ENCODE measurements at places on chromosomes 11 and 22.

DNA sequence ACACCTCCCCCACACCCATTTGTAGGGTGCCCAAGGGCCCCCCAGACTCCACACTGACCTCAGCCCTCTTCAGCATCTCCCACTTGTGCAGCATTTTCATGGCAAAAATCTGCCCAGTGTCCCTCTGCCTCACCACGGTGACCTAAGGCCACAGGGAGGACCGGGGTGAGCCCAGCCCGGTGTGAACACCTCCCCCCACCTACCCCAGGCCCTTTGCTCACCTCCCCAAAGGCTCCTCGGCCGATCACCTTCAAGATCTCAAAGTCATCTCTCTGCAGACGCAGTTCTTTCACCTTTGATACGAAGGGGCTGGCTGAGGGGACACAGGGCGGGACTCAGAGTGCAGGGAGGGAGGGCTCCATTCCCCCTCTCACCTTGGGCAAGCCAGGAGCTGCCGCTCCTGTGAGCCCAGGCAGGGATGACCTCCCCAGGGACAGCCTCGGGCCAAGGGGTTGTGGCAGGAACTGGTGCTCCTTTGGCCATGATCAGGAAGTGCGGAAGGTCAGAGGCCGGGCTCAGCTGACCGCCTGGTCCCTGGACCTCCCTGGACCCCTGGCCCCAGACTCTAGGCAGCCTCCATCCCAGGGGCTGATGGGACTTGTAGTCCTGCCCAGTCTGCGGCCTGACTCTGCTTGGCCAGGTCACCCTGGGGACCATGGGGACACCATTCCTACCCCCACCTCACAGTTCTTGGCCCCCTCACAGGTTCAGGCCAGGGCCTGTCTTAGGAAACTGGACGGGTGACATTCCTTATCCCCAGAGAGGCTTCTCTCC, 2.7 kb downstream of the CDC42BPG start:
- DNase-seq, result no peak

GRCh38 chr11:127345819-127346459, 345.4 kb upstream of the KIRREL3 start:
- DNase-seq, result no peak

- DNase-seq, result no peak
These were observed 29.9 kb downstream of the LRFN4 start for GRCh38 chr11:66886671-66887221.

DNA sequence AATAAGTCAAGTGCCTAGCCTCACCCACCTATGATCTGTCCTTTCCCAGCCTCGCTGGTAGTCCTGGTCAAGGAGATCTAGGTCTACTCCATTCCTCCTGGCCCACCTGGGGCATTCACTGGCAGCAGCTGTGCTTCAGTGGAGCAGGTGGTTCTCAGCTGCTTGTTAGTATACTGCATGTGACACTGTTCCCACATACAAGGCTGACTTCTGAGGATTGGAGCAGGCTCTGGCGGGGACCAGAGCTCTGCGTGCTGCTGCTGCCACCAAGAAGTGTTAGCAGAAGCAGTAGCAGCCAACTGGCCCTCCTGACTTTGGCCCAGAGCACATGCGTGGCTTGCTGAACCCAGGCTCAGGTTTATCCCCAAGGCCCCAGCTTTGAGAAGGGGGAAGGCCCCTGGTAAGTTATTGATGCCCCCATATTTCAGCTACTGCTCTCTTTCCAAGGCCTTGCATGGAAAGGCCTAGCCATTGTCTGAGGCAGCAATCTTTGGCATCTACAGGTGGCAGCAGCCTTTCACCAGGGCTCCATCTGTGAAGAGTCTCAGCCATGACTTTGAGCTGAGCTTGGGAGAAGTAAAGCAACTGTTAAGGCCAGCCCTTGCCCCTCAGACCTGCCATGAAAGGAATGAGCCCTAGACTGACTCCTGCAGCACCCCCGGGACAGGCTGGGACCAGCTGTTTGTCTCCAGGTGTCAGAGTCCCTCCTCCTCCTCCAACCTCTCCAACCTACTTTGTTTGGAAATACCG, 26.5 kb downstream of the ARHGAP1 start:
- no peak for DNase-seq

- DNase-seq, result no peak
These were observed 42.3 kb downstream of the TRMU start for GRCh38 chr22:46377525-46378425.

DNA sequence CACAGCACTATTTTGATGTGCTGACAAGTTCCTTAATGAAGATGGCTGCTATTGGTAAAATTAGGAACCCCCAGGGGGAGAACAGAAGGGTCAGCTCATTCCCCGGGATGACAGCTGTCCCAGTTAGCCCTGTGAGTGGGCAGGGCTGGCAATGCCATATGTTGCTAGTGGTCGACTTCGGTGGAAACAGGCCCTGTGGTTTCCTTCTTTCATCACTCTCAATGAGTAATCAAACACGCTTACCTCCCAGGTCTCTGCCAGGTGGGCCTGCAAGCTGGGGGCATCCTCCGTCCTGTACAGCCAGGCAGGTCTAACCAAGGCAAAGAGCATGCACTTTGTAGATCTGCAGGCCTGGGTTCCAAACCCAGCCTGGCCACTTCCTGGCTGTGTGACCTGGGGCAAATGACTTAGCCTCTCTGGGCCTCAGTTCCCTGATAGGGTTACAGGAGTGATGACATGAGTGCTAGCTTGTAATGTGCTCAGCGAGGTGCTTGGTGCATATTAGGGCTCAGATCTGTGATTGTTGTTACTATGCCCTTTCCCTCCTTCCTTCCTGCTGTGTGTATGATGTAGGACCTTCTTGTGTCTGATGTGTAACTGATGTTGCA, 85.2 kb downstream of the TSPAN18 start:
- DNase-seq, result no peak

DNA sequence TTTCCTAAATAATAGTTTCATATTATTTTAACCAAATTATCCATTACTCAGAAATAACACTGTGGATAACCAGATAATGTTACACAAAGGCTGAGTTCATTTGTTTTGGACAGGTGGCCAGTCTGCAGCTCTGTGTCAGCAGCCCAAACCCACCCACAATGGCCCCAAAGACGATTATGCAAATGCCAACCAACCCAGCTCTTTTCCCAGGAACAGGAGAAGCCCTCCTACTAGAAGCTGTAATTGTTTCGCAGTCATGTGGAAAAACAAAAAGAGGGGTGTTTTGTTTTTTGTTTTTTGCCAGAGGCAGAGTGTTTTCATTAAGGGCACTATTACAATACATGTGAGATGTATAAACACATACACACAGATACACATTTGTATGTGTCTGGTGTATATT, 102.1 kb downstream of the FCHSD2 start:
- DNase-seq, result no peak

GRCh38 chr11:96949464-96949863, 559.7 kb downstream of the JRKL start:
- no peak for DNase-seq

DNA sequence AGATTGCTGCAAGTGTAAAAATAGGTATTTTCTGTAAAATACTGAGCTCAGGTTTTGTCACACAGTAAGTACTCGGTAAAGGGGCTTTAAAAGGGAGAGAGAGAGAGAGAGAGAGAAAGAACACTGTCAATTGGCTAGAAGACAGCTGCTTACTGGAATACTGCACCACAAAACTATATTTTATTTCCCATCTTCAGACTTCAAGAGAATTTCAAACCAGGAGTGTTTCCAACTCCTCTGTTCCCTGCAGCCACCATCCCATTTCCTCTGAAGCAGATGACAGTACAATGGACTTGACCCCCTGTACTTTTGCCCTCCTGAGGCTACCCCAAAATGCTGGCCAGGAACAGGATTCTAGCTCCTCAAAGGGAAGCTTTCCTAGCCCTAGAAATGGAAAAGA, 89.7 kb downstream of the RELT start:
- no peak for DNase-seq

GRCh38 chr22:20129747-20130014, 1.9 kb upstream of the ZDHHC8 start:
- DNase-seq, result no peak

DNA sequence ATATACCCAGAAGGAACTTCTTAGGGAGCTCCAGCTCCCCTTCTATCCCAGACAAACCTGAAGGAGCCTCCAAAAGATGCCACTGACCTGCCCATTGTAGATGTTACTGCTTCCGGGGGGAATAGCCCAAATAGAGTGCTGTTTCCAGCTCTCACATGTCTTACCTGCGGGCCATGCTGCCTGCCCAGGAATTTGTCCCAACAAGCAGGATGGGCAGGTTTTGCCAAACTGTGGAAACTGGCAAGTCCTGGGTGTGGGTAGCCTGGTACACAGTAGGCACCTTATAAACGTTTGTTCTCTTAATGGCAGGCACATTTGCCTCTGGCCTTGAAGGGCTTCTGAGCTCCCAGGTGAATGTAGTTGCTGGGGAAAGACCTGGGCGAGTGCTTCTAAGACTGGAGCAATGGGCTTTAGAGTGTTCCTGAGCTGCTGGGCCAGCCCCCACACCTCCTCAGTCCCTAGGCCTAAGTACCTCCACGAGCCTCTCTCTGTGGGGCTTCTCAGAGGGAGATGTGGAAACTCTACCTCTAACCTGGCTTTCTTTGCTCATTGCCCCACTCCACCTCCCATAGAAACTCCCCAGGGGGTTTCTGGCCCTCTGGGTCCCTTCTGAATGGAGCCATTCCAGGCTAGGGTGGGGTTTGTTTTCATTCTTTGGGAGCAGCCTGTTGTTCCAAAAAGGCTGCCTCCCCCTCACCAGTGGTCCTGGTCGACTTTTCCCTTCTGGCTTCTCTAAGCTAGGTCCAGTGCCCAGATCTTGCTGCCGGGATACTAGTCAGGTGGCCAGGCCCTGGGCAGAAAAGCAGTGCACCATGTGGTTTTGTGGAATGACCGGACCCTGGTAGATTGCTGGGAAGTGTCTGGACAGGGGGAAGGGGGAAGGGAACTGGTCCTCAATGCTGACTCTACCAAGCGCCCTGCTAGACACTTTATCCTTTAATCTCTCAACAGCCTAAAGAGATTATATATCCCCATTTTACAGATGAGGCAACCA, 37.2 kb downstream of the LIMK2 start:
- DNase-seq, result no peak

DNA sequence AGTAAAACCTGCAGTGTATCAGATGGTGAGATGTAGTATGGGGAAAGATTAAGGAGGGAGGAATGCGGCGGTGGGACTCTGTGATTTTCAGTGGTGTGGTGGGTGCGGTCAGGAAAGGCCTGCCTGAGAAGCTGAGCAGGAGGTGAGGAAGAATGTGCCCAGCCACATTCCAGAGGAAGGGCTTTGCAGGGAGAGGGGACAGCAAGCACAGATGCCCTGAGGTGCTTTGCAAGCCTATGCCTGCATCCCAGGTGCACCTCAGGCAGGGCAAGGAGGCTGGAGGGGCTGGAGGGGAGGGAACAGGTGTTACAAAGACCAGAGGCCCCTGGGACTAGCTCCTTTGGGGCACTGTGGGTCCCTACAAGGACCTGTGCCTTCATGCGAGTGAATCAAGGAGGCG, 42.1 kb downstream of the MYO7A start:
- no peak for DNase-seq

GRCh38 chr11:121917482-121917881, 198.5 kb downstream of the BLID start:
- DNase-seq, result no peak

DNA sequence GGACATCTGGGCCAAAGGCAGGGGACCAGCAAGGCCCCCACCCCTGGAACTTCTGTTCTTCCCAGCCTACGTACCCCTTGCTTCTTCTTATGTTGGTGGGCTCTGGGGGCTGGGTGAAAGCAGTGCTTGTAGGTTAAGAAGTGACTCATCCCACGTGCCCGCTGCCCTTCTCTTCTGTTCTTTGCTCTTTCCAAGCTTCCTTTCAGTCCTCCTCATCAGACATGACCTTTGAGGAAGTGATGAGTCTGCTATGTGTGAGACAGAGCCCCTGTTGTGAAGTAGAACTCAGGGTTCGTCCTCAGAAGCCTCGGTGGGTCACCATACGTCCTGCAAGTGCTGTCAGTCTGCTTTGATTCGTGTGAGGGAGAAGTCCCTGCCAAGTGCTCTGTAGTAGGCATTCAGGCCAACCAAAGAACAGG, 12.7 kb downstream of the MED15 start:
- DNase-seq, result no peak

DNA sequence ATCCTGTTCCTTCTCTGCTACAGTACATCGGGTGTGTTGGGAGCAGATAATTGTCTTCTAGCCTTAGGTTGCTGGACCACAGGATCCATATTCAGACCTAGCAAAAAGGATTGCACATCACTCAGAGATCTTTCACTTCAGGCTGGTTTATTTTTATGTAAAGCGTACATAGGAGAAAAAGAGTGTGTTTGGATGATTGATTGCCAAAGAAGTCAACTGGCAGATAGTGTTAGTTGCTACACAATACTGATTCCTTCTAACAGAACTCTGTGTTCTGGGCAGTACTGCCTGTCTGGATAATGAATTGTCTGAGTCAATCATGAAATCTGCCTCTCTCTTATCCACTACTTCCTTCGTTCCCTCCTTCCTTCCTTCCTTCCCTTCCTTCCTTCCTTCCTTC, 31.0 kb upstream of the PGM2L1 start:
- no peak for DNase-seq

DNA sequence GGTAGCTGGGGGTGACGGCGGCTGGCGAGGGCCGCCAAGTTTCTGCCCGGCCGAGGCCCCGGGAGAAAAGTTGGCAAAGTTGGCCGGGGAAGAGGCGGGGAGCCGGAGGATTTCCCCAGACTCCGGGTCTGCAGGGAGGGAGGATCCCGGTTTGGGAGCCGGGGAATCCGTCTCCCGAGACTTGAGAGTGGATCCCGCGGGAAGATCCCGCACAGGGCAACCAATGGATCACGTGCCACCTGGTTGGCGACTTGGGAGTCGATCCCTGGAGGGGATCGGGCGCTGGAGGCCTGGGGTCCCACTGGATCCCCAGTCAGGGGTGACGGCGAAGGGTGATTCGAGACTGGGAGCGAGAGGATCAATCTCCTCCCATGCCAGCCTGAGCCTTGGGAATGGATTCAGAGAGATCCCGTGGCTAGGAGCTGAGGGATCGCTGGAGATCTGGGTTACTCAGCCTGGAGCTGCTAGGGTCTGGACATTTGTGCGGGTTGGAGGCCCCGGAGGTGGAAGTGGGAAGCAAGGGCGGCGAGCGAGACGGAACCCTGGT, 394 bp downstream of the KIAA1671 start:
- DNase-seq, result no peak

DNA sequence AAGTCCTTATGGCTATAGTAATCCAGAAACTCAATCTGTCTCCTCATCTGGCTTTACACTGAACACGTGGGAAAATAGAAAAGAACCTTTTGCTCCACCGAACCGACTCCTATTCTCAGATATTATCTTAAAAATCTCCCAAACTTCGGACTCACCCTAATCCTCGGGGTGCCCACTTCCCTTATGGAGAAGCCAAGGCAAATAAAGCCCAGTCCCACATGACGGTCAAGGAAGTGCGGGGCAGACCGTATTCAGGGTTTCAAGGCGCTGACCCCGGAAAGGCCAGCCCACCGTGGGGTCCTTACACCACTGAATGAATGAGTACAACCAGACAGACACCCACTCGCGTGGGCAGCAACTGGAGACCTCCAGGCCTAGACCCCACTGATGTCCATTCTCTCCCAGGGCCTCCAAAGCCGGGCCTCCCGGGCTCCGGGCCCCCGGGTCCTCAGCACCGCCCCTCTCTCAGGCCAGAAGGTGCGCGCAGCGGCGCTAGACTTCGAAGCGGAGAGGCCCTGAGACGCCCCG, 489 bp downstream of the NUP98 start:
- DNase-seq, result no peak

All from activated CD4-positive, alpha-beta T cell treated with anti-CD3 and anti-CD28 coated beads, Interleukin-2, amount 50 U/mL, for 24 hours (primary cell).